ENCODE measurements at places on chromosomes 6 and 20.
A peak's percentile ranks its signal among the peaks of the same experiment; 100 is the strongest.

GRCh38 chr6:44190715-44191114 is 26.0 kb upstream of the MYMX start:
- DNase-seq: no peak

GRCh38 chr6:36834576-36835341 is 4.5 kb downstream of the CPNE5 start:
- peak; percentile 57 for DNase-seq

- DNase-seq: no peak
Observed at GRCh38 chr20:58219342-58219700, 9.1 kb downstream of the ANKRD60 start.

DNA sequence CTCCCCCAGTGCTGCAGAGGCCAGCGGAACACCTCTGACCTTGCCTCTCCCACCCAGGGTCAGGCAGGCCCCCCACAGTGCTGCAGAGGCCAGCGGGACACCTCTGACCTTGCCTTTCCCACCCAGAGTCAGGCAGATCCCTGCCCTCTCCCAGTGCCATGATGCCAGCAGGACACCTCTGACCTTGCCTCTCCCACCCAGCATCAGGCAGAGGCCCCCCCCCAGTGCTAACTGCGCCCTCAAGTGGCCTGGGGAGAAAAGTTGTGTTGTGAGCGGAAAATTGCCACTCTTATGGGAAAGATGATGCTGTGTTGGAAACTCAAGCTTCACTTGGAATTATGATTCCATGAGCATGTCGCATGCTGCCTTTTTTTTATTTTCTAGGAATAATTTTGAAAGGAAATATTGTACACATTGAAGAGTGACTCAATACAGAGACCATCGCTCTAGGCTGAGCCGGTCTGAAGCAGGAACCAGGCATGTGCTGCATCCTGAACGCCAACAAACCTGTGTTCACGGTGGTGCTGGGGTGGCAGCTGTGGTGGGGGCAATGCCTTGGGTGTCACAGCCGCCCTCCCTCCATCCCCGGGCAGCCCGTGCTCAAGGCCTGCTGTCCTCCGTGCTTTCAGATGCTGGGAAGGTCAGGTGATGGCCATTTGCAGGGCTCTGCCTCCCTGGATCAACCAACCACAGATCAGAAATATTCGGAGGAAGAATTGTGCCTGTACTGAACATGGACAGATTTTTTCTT is 98.6 kb downstream of the CDH4 start:
- no peak for DNase-seq

DNA sequence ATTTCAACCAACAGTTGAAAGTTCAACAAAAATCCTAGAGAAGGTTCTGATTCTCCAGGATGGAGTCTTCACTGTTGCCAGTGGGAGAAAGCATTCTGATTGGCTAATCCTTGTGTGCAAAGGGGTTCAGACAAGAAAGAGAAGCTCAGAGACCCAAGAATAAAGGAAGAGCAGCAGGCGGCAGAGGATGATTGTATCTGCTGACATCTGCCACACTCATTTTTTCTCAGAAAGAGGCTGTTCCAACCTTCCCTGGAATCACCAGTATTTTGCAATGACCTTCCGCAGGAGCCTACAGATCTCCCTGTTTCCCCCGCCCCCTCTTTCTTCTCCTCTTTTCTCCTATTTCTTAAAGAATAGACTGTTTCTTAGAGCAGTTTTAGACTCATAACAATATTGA is 376.7 kb downstream of the CDH26 start:
- no peak for DNase-seq

GRCh38 chr6:99013145-99013544 is 65.4 kb upstream of the FBXL4 start:
- no peak for DNase-seq

- DNase-seq: no peak
Observed at GRCh38 chr6:36743032-36743431, 45.4 kb downstream of the RAB44 start.

GRCh38 chr6:26445934-26446667 is 5.8 kb downstream of the BTN3A3 start:
- DNase-seq: no peak

DNA sequence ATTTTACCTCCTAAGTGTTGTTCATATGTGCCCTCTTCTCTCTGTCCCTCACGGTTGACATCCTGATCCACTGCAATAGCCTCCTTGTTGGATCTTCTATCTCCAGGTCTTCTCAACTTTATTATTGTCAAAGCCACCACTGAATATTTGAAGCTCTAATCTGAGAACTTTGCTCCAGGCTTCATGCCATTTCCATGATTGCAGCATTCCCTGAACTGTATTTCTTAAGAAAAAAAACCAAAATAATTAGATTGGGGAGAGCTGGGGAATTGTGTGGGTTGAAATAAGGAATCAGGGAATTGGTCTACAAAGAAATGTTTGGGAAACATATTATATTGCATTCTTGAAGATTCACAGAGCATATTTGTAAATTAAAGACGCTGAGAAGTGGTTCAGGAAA is 2.5 kb upstream of the STX7 start:
- no peak for DNase-seq

GRCh38 chr6:22906091-22906549 is 336.8 kb downstream of the HDGFL1 start:
- no peak for DNase-seq

DNA sequence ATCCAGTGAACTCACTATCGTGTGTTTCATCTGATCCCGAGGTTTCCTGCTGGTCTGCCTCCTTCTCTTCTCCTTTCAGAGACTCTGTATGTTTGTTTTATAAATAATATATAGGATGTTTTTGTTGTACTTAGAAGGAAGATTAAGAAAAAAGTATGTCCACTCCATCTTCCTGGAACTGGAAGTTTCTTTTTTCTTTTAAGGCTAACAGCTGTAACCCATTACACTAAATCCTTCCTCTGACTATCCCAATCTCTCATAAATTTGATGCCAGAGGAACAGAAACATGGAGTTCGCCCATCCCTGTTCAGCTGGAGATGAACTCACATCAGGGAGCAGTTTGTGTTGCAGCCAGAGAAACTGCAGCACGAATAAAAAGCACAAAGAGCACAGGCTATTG is 20.7 kb downstream of the RIPK1 start:
- DNase-seq: no peak

DNA sequence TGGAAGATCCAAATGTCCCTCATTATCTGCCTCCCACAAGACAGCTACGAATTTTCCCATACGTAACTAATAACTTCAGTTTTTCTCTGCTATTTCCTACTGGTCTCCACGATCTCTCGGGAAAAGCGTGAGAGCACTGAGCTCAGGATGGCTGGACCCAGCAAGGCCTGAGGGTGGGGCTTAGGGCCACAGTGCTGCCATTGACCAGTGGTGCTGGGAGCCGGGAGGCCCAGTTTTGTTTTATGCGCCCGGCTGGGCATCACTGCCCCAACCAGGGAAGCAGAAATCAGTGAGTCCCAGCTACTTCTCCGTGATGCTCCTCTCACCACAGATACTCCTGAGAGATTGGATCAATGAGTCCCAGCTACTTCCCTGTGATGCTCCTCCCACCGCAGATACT is 238.4 kb downstream of the LY86 start:
- DNase-seq: no peak

GRCh38 chr6:33908025-33908424 is 104.2 kb upstream of the MLN start:
- DNase-seq: no peak

DNA sequence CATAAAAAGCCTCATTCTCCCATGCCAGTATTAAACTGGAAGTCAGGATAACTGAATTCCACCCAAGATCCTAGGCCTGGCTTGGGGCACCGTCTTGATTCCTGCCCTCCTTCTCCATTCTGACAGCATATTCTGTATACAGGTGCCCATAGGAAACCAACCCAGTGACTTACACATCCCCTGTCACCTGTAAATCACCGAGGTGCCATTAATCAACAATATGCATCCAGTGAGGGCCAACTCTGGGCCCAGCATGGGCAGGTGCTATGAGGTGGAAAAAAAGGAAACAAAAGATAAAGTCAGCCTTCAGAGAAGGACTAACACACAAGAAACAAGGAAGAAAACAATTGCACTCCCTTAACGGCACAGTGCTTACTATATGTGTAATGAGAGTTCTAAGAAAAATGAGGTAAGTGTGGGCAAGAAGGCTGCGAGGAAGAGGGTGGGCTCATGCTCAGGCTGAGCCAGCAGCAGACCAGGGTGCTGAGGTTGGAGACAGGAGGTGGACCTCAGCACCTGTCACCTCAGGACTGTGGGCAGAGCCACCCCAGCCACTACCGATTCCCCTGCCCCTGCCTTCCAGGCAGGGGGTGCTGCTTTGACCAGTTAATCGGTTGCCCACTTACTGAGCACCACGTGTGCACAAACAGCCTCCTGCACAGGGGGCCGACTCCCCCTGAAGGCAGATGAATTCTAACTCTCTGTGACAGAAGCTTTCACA is 105.9 kb downstream of the TRERF1 start:
- no peak for DNase-seq

DNA sequence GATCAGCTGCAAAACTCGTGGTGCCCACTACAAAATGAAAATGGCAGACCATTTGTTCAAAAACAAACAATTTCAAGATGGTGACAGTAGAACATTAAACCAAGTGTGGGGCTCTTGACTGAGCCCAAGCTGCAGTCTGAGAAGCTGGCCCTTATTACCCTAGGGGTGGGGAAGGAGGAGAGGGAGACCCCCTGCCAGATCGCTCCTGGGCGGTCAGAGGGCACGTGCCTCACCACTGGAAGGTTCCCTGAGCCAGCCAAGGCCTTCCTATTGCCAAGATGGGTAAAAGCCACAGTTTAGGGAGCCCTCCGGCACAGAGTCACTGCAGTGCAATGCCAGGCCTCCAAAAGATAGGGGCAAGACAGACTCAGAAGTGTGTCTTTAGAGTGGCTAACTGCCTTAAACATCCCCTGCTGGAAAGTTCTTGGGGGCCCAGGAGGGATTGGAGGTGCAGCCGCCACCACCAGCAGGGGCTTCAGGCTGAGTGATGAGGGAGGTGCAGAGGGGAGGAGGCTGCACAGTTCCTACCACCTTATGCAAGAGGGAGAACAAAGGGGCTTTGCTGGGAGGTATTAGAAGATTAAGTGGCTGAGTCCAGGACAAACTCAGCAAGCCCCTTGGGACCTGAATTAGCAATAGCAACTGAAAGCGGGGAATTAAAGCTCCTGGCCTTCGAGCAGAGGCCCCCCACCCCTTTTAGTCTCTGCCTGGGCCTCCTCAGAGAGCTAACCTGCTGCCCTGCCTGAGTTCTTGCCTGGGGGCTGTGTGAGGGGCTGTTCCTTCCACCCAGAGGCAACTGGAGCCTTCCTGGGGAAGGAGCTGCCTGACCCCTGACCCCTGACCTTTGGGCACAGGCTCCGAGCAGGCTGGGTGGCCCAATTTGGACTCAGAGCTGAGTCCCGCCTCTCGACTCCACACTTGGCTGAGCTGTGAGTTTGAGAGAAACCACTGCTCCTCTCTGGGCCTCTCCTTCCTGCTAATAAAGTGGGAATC is 88.4 kb downstream of the VEGFA start:
- DNase-seq: no peak

DNA sequence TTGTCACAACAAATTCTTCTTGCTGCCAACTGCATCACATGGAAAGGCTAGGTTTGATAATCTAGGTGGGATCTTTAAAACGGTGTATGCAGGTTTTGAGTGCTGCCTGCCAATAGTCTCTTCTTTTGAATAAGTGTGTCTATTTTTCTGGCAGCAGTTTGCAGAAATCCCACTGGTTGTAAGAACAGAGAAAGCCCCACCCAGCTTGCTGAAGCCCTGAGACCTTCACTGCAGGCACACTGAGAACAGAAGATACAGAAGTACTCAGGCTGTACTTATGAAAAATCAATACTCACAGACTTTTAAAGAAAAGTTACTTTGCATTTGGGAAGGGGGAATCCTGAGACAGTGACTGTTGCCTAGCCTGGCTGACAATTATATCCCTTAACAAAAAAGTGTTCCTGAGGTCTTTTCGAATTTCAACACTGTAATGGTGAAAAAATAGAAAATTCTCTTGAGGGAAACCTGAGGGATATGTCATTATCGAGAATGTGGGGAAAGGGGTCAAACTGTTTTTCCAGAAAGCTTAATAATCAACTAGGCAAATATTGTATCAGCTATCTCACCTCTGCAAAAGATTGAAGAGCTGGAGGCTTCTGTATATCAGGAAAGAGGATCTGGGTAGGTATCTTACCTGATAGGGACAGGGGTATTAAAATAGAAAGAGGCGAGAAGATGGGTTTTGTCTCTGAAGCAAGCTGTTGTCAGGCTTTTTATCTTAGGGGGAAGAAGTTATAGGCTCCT is 199.9 kb downstream of the LRFN2 start:
- DNase-seq: no peak

- no peak for DNase-seq
Observed at GRCh38 chr20:62995898-62996595, 10.7 kb downstream of the BHLHE23 start.

- no peak for DNase-seq
Observed at GRCh38 chr6:41594766-41595165, 43.5 kb upstream of the MDFI start.

- DNase-seq: no peak
Observed at GRCh38 chr20:36017048-36017951, 48.9 kb downstream of the CNBD2 start.

GRCh38 chr6:5199702-5200101 is 61.0 kb downstream of the LYRM4 start:
- DNase-seq: no peak

GRCh38 chr6:117906507-117906957 is 532 bp upstream of the SLC35F1 start:
- no peak for DNase-seq

GRCh38 chr20:51220293-51220706 is 197.4 kb upstream of the KCNG1 start:
- DNase-seq: no peak

DNA sequence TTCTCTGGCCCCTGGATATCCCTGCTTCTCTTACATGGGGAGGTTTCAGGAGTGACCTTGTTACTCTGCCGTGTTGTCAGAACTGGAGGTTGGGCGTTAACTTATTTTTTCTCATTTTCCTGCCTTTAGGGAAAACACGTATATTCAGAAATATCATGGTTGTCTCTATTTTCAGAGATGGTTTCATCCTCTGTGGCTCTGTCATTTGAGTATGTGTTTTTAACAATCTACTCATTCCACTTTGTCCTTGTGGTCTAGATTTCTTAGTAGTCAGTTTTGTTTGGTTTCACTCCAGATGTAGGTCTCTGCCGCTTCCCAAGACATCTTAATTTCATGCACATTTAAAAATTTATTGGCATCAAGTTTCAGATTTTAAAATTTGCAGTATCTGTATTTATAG is 45.9 kb downstream of the KCNS1 start:
- no peak for DNase-seq

- peak; percentile 58 for DNase-seq
Observed at GRCh38 chr6:25942561-25943147, 12.2 kb upstream of the SLC17A2 start.

- DNase-seq: no peak
Observed at GRCh38 chr20:4820806-4821518, 99.3 kb downstream of the PRND start.

DNA sequence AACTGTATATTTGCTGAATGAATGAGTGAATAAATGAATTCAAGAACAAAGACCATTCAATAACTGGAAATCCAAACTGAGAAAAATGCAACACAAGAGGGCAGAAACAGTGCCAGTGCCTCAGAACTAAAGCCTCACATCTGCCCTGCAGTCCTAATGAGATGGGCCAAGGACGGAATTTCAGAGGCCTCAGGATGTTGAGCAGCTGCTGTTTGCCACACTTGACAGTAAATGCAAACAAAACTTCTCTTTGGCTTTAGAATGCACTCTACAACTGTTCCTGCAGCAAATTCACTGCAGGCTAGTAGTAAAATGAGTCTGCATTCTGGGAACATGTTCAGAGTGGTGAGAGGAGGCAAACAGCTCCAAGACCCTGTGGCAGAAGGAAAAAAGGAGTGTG is 177.6 kb upstream of the LRFN2 start:
- DNase-seq: no peak

All from thymus (tissue), 14 donors.